ENCODE measurements at places on chromosomes 7 and 10.
A peak's percentile ranks its signal among the peaks of the same experiment; 100 is the strongest.

GRCh38 chr10:43407576-43408330 is 1.2 kb downstream of the HNRNPF start:
- DNase-seq, result peak; percentile 95

DNA sequence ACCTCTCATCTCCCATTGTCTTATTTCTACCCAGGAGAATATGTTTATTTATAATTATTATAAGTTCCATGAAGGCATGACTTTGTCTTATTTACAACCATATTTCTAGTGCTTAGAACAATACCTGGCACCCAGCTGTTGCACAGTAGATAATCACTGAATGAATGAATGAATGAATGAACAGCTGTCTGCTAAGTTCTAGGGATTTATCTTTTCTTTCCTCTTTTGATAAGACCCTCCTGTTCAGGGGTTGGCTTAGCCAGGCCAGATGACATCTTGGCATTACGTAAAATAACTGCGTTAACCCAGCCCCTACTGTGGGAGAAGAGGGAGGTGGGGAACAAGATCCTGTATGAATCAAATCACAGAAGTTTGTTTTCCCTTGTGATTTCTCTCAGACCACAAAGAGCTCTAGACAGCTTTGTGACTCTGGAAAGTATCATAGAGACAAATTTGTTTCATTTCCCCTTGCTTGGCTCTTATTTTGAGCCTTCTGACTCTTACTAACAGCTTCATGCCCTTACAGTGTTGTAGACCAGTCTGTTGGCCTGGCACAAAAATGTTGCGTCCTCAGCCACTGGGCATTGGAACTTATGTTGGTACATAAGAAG is 8.4 kb downstream of the ZNF862 start:
- no peak for DNase-seq

- DNase-seq, result peak; percentile 97
Observed at GRCh38 chr10:3099291-3100092, 32.1 kb downstream of the PFKP start.

GRCh38 chr10:122774231-122774630 is 71.4 kb downstream of the CUZD1 start:
- no peak for DNase-seq

- no peak for DNase-seq
Observed at GRCh38 chr7:744854-745430, 17.9 kb upstream of the PRKAR1B start.

GRCh38 chr7:29612596-29612995 is 49.0 kb downstream of the PRR15 start:
- DNase-seq, result peak; percentile 30

- no peak for DNase-seq
Observed at GRCh38 chr7:19262826-19263225, 117.6 kb upstream of the FERD3L start.

- no peak for DNase-seq
Observed at GRCh38 chr7:132433301-132433700, 143.0 kb downstream of the PLXNA4 start.
